ENCODE measurements at places on chromosomes 6 and 20.

GRCh38 chr6:135322427-135323201, 141.5 kb downstream of the MYB start:
- DNase-seq = no peak

DNA sequence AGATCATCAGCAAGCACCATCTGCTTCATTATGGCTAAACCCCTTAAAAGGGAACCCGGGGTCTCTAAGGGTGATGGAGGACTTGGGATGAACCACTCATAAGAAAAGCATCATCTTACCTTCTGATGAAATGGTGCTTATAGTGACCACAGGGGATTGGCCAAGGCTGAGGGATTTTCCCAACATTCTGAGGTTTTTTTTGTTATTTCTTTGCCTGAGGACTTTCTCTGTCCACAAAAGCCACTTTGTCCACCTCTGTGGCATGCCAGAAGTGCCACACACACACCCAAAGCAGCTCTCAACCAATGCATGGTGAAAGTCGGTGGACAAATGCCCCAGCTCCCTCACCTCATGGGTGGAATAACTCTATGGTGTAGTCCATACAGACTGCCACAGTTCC, 79.3 kb upstream of the TOP1 start:
- DNase-seq = no peak

GRCh38 chr20:36314734-36315544, 8.8 kb downstream of the DLGAP4 start:
- no peak for DNase-seq

DNA sequence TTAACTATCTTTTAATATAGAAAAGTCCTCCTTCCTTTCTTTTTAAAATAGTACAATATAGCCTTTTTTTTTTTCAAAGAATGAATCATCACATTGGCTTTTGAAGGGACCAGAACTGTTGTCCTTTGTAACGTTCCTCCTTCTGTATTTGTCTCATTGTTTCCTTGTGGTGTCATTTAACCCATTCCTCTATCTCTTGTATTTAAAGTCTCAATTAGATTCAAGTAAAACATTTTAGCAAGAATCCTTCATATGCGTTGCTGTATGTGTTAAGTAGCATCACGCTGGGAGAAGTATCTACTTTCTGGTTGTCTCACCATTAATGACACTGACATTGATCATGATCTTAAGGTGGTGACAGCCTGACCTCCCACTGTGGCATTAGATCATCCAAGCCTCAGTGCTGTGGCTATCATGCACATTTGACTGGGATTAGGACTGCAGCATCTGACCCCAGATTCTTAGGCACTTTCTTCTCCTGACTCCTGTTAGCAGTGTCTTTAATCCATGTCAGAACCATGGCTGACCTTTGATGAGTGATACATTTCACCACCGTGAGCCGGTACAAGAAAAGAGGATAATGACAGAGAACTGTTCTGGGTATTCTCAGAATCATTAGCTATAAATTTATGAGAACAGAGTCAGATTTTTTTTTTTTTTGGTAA, 67.5 kb upstream of the TFB1M start:
- DNase-seq = no peak

GRCh38 chr6:38169221-38169976, 349.9 kb downstream of the ZFAND3 start:
- no peak for DNase-seq

DNA sequence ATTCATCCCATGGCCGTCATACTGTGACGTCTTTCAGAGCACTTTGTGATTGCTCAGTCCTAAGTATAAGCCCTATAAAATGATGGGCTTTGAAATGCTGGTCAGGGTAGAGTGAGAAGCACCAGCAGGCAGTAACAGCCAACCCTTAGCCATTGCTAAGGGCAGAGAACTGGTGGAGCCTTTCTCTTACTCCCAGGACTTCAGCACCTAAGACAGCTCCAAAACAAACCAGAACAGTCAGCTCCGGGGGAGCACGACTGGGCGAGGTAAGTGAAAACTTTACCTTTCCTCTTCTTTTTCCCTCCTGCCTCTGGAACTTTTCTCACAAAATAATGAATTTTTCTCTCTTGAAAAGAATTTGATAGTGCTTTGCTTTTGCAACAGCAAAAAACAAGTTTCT, at the start of gene VIP:
TSS of gene VIP (plus strand) at position 104 of the 400 bp plus-strand sequence. CDS start 1,381 bp downstream, outside the sequence.
- DNase-seq = no peak

GRCh38 chr20:53187392-53188068, 215.4 kb downstream of the TSHZ2 start:
- DNase-seq = no peak

DNA sequence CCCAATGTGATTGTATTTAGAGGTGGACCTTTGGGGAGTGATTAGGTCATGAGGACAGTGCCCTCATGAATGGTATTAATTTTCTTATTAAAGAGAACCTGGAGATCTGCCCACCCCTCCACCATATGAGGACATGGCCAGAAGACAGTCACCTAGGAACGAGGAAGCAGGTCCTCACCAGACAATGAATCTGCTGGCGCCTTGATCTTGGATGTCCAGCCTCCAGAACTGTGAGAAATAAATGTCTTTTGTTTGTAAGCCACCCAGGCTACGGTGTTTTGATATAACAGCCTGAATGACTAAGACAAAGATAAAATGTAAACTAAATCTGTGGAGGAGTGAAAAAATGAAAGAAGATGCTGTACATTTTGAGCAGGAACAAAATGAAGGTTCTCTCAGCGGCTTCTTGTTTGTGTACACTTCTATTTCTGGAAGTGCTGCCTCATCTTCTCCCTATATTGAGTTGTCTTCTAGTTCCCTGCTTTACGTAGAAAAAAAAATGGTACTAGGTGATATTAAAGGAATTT, 1.5 kb upstream of the IPCEF1 start:
- no peak for DNase-seq

GRCh38 chr6:115908906-115909559, 151.7 kb downstream of the FRK start:
- no peak for DNase-seq

DNA sequence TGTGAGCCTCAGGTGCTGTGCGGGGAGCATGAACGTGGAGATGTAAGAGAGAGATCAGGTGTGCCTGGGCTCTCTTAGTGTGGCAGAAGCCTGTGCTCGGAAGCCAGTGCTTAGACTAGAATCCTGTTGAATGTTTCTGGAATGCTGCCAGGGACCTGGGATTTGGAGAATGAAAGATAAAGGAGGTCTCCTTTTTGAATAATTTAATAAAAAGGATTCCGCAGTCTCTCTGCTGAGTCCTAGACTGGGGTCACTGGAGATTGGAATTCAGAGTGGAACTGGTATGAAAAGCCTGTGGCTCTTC, 18.8 kb upstream of the EFCAB8 start:
- DNase-seq = no peak

DNA sequence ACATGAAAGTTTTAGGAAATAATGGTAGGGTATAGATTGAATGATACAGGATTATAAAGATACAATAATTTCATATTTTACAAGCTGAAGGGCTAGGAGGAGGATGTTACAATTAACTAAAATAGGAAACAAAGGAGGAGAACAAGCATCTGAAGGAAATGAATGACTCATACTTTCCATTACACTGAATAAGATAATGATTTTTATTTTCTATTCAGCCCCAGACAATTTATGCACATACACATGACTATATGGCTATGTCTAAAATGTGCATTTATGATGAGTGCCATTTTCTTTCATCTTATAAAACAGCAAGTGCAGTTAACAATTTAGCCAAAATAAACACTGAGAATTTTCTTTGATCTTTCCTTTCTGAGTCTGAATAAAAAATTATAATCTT, 994.6 kb upstream of the ADGRB3 start:
- no peak for DNase-seq
